ENCODE measurements at places on chromosomes 6 and 20. TPM values are rescaled to one million over a fixed set of nuclear protein-coding genes. Genes with fewer than 3 reads are reported as not detected.

GRCh38 chr20:25040438-25040831, 17.5 kb downstream of the ACSS1 start:
- DNase-seq = no peak

DNA sequence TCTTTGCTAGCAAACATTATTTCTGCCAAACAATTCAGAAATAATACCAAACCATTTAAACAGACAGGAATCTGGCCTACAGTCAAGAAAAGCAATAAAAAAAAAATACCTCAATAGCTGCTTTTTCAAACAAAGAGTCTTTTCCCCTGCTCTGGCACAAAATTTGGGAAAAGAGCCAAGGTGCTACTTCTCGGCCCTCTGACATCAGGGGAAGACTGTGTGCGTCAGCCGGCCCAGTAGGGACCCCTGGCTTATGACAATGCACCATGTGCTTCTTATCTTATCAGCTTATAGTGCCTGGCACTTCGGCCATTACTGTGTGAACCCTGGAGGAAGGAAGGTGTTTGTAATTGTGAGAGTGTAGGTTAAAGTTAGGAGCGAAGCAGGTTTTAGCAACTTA, 89.4 kb downstream of the PDE10A start:
- no peak for DNase-seq

DNA sequence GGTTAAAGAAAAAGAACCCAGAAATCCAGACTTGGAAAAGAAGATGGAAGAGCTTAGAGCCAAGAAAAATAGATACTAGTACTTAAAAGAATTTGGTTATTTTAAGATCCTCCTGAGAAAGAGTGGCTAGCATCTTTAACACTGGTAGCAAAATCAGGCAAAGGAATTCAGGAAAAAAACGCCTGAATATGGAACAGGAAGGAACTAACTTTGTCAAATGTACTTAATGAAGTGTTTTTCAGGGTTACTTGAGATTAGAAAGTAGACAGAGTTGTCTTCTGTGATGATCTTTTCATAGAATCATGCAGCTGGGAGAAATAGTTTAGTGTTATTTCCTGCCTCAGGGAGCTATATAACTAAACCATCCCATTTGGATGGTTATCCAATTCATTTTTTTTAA, 50.8 kb upstream of the SASH1 start:
- no peak for DNase-seq

DNA sequence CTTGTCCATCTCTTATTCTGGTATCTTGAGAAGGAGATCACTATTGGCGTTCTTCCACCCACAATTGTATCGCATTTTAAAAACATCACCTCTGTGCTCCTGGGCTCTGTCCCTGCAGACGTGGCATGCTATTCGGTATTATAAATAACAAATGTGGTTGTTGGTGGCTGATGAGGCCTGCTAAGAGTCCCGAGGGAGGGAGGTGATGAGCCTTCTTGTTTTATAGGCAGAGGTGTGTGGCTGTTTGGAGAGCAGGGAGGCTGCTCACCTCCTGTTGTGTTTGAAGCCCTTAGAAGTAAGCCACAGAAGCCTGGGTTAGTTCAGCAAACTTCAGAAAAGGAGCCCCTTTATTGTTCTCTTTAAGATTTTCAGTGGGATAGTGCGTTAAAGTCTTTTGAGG, 15.6 kb downstream of the MANBAL start:
- DNase-seq = no peak

DNA sequence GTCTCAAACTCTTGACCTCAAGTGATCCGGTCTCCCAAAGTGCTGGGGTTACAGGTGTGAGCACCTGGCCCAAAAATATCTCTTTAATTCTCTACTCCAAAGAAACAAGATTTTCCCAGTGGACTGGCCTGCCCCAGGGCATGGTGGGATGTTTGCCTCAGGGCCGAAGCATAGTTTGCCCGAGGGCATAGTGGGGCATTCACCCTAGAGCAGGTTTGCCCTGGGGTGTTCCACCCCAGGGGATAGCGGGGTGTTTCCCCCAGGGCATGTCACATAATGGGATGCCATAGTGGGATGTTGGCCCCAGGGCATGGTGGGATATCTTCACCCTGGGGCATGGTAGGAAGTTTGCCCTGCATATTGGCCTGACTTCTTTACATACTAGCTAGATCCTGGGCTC, 97.2 kb downstream of the VEGFA start:
- DNase-seq = no peak

The TDP2 gene
- 29.9 TPM for total RNA-seq

GRCh38 chr20:64104667-64105451, 2.5 kb downstream of the NPBWR2 start:
- no peak for DNase-seq

GRCh38 chr6:3739311-3739897, 12.1 kb downstream of the PXDC1 start:
- DNase-seq = no peak

DNA sequence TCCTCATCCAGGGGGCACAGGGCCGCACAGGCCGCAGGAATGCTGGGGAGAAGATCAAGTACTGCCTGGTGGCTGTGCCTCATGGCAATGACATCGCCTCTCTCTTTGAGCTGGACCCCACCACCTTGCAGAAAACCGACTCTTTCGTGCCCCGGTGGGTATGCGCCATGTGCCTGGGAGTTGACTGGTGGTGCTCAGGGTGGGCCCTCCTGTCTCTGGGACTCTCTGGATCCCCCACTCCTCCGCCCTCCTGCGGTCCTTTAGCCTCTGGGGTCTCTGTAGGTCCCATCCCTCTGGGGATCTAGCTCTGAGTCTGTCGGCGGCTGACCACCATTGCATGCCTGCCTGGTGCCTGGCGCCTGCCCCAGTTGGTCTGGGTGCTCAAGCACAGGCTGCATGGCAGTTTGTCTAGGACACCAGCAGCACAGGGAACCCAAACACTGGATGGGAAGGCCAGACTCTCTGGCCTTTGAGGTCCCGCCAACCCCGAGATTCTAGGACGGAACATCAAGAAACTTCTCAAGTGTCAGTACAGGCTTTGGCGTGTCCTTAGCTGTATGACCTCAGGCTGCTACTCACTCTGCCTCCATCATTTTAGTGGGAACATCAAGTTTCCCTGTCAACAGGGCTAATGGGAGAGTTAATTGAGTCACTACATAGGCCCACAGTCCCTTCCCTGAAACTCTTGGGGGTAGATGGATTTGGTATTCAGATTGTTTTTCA, 42.8 kb downstream of the ITPR3 start:
- DNase-seq = no peak

The PRIM2 gene
- 25.7 TPM for total RNA-seq

DNA sequence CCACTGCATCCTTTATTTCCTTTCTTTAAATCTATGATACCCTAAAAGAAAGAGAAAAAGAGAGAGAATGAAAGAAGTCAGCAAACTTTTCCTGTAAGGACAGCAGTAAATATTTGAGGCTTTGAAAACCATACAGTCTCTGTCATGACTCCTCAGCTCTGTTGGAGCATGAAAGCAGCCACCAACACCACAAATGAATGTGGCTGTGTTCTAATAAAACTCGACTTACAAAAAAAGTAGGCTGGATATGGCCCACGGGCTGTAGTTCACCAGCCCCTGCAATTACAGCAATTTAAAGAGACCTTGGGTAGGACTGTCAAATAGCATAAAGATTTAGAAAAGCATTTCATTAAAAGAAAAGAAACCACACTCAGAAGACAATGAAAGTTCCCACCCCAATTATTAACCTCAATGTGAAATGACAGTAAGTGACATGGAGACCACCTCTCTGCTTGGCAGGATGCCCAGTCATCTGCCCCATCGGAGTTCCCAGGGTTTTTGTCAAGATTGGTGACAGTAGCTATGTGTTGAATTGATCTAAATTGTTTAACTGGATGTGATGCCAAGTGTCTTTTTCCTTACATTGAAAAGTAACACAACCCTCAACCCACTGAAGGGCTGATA, 50.9 kb downstream of the TNFRSF21 start:
- no peak for DNase-seq

DNA sequence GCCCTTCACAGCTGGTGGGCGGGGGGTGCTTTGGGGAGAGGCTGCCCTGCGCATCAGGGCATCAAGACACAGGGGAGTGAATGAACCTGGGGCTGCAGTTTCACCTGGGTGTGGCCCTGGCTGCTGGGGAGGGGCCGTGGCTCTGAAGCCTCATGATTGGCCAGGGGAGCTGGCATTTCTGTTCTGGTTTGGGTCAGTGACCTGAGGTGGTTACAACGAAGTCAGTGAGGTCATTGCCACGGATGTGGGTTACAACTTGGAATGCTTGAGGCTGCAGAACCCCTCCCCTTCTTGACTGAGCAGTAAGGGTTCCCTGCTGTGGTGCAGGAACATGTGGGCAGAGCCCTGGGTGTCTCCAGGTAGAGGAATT, 3.0 kb downstream of the TCEA2 start:
- DNase-seq = no peak

The MCCD1 gene
- total RNA-seq = not detected

The SMAP1 gene
- 61.5 TPM for total RNA-seq

DNA sequence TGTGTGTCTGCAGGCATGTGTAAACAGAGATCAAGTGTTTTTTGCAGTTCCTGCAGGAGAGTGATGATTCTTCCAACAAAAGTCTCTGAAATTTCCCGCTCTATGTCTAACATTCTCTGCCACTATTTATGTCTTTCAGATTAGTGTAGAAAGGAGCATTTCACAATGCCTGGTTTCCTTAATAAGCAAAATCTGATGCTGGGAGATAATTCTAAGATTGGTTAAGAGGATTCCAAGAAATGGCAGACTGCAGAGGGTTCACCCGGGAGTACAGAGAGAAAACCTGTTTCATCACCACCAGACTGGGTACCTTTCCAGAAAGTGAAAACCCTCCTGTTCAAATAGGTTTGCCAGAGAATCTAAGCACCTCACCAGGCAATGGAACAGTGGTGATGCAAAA, 62.7 kb downstream of the FOXC1 start:
- no peak for DNase-seq

The DEFB132 gene
- total RNA-seq = not detected

The KIAA1755 gene
- total RNA-seq = 0.94 TPM

DNA sequence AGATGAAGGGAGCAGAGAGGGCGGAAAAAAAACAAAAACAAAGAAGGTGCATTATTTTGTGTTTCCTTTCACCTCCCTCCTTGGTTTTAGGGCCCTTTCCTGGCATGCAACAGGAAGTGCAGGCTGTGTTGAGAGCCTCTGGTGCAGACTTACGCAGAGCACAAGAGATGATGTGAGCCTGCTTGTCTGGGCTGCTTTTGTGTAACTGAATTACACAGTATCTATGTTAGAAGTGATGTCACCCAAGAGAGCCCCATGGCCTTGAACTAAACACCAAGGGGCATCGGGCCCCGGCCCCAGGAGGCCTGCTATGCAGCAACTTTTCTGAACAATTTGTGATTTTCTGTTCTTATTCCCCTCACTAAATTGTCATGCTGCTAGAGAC, 25.5 kb downstream of the GNAS start:
- no peak for DNase-seq

GRCh38 chr6:129606664-129607063, 103.3 kb downstream of the ARHGAP18 start:
- DNase-seq = no peak
